Omental fat pad (tissue), 4 donors: ENCODE measurements at places on chromosomes 2 and 18.

GRCh38 chr2:146917431-146918042 is 927.3 kb upstream of the ACVR2A start:
- DNase-seq, result no peak

DNA sequence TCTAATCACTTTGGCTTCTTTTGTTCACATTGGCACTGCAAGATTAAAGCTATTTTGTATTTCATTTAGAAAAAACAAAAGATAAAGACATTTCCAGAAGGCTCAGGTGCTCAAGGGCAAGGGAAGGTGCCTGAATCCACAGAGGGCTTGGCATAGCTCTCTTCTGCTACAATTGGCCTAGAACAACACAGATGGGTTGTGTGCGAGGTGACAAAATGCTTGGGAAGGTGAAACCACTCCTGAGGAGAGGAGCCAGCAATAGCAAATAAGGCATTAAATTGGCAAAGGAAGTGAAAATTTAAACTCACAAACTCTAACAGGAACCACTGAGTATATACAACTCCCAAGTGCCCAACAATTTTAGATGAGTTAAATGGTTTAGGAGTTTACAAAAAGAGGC is 1290.4 kb upstream of the CHAC2 start:
- no peak for DNase-seq

GRCh38 chr2:33586766-33587165 is 12.3 kb downstream of the FAM98A start:
- no peak for DNase-seq

DNA sequence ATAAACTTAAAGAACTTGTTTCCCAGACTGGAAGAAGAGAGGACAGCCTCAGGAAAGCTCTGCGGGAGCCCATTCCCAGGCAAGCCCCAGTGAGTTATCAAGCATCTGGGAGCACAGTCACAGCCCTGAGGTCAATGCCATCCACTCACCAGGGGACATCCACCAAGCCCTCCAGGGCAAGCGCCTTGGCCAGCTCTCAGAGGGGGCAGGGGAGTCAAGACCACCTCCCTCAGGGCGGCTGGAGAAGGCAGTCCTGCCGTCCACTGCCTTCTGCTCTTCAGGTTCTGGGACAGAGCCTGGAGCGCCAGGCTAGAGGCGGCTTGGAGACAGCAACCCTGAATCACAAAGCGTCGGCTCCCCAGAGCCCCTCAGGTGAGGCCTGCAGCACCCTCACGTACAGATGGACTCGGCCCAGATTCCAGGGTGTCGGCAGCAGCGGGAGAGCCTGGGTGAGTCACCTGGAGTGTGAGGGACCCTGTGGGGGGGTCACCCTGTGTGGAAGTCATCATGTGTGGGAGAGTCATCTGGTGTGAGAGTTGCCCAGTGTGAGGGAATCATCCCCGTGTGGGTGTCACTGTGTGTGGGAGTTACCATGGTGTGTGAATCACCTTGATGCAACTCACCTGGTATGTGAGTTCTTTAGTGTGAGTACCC is 100.9 kb upstream of the TEX51 start:
- DNase-seq, result no peak

DNA sequence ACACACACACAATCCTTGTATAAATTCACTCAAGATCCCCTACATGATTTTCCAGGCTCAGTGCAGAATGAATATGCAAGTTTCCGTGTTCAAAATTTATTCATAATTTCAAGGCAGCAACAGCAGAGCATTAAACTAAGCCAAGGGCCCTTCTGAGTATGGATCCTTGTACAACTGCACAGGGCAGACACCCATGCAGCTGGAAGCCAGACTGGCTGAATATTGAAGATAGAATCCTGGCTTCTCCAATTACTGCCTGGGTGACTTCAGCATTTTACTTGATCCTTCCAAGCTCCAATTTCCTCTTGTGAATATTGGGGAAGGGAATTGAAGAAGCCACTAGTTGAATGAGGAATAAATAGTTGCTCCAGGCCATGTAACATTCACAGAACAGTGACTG is 267.9 kb upstream of the REG3G start:
- DNase-seq, result no peak

DNA sequence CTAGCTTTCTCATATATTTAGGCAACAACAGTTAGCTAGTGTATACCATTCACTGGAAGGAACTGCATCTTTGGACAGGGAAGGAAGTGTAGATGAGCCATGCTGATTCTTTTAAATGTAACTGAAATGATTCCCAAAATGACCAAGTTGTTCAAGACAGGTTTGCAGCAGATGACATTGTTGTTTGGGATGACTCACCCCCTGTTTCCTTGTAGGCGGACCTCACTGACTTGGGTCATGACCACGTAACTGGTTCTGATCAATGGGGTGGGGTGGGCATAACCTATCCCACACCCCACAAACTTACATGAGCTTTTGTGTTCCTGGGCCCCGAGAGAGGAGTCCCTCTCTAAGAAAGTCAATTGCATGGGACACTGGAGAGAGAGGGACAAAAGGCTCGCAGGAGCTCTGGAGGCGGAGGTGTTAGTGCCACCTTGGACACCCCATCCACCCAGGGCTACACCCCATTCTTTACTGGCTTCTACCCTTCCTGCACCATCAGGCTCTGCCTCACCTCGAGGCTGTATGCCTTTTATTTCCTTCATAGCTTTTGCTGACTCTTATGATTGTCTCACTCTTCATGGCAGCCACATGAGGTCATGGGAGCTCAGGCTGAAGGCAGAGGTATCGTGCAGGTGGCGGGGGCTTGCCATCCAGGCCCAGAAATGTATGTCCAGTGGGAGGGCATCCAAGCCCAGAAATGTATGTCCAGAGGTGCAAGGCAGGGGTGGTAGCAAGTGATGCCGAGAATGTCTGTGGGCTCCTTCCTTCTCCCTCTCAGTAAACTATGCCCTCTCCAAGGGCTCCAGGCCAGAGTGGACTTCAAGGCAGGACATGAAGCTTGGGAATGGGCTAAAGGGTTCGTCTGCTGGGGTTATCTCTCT is 108.0 kb downstream of the TWIST2 start:
- no peak for DNase-seq

- no peak for DNase-seq
Observed at GRCh38 chr18:10015941-10016819, 102.4 kb downstream of the VAPA start.

- DNase-seq, result no peak
Observed at GRCh38 chr18:41873730-41874129, 81.3 kb upstream of the PIK3C3 start.

GRCh38 chr2:23244617-23245016 is 140.4 kb upstream of the KLHL29 start:
- DNase-seq, result no peak

GRCh38 chr2:100730290-100730868 is 89.6 kb upstream of the NPAS2 start:
- DNase-seq, result no peak

DNA sequence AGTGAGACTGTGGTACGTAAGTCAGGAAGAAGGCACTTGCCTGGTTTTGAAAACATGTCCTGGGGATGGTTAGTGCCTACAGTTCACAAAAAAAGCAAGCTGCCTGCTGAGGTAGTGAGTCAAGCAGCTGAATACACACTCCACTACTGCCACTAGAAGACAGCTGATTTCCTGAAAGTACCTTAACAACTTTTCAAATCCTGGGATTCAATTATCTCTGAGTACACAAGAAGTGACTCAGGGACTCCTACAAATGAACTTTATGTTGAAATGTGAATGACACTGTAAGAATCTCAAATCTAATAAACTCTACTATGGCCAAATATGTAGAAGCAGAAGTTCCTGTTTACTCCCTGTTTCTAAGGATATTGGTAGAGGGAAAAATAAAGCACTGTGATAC is 58.0 kb upstream of the ARL5A start:
- no peak for DNase-seq

DNA sequence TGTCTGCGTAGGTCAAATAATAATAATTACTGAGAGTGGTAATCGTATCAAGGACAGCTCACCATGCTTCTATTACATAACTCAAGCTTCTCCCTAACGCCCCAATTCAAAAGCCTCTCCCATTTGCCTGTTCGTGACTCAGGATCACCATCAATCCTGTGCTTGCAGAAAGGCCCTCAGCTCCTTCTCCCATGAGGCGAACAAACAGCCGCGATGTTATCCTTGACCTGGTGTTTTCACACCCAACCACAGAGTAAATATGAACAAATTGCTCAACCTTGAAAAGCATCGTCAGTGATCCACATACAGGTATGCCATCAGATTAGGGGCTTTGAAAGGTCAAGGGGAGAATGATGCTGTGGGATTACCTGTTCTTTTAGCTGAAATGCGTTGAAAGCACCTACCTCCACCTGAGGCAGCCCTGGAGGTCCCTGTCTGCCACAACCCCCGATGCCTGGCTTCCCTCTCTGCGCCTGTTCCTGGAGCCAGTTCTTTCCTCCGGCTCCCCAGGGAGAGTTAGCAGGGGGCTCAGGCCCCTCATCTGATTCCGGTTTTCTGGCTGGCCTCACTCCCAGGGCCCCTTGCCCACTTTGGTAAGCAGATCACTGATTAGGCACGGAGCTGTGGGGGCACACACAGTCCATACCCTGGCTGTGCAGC is 39.1 kb upstream of the ODC1 start:
- no peak for DNase-seq

DNA sequence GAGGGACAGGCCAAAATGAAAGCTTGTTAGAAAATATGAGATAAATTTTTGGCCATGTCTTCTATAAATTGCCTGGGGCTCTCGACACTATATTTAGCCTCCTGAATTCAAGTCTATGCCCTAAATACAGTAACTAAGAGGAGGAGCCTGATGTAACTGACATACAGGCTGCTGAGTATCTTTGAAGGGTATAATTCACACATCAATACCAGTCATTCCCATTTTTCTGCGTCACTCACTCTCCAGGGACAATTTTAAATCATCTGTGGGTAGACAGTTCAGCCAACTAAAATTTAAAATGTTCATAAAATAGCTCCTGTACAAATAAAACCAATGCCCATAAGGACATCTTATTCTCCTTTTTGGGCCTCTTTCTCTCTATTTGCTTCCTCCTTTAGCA is 105.9 kb downstream of the AP1S3 start:
- DNase-seq, result no peak

DNA sequence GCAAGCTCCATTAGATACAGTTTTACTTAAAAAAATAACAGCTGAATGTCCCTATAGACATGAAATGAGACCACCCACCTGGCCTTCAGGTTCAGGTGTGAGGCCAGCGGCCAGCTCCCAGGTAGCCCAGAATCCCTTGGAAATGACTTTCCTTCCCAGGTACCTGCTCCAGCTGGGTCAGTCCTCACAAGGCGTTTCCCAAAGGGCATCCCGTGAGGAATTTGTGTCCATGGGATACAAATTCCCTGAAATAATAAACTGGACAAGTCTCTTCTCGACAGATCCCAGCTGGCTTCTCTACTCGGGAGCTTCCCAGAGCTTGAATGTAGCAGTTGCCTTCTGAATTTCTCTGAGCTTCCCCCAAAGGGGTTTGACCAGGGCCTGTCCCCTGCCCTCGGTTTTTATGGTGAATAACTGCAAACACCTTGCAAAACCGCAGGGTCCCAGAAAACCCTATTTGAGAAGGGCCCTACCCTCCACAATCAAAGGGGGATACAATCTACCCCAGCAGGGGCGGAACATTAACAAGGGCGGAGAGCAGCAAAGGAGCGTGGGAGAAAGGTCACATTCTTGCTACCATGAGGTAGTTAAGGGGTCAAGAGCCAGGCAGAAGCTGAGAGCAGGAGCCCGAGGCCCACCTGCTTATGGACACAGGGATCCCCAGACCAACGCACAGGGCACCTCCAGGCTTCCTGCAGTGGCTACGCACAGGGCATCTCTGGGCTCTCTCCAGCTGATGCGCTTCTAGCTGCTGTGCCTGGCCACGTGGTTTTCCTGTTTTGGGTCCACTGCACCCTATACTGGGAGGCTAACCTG is 107.7 kb downstream of the HDAC4 start:
- no peak for DNase-seq

DNA sequence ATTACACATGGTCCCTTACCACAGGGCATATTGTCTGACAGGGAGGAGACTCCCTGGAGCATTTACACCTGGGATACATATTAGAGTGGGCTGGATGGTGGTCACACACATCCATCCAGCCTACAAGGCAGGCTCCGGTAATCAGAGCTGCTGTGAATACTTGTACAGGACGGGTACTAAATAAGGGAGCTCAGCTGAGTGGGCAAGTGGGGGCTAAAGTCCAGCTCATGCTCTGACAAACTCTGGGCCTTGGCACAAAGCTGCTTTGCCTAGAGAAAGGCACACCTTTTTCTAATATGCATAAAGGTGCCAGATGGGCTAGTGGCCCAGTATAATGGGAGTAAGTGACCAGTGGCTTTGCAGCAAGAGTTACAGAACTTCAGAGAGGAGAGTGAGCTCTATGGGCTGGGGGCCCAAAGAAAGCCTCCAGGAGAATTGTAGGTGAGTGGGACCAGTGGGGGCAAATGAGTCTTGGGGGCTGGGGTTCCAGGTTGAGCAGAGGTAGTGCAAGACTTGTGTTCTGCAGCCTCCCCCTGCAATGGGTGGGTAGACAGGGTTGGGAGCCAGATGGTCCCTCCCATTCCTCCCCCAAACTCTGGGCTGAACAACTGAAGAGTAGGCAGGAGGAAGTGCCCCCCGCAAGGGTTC is 1.6 kb downstream of the TMEM198 start:
- no peak for DNase-seq

DNA sequence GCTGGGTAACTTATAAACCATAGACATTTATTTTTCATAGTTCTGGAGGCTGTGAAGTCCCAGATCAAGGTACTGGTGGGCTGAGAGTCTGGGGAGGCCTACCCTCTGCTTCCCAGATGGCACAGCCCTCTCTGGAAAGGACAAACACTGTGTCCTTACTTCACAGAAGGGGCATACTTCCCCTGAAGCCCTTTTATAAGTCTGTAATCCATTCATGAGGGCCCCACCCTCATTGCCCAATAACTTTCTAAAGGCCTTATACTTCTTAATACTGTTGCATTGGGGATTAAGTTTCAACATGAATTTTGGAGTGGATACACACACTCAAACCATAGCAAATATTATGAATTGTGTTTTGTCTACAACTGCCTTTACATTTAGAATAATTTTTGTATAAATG is 36.0 kb downstream of the ATIC start:
- no peak for DNase-seq

GRCh38 chr2:118576109-118576855 is 271.2 kb downstream of the EN1 start:
- no peak for DNase-seq

DNA sequence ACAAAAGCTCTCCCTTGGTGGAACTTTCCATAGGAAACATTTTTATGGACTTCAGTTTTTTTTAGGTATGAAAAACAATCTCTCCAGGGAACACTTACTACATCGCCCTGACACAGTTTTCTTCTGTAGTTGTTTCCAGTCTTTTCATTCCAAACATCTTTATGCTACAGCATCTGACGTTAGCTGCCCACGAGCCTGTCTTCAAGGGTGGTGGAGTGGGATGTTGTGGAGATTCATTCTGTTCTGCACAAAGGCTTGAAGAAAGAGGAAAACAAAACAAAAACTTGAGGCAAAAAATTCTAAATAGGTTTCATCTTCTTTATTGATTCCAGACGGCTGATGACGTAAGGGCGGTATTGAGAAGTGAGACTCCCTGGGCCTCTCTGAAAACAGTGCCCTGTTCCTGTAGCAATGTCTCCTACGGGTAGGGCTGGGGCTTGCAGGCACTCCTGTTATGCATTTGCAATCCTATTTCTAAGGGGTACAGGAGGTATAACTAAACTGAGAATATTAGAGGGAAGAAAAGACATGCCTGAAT is 375.0 kb downstream of the RNF144A start:
- DNase-seq, result no peak

GRCh38 chr2:5035057-5035488 is 657.1 kb upstream of the SOX11 start:
- DNase-seq, result no peak
